ENCODE measurements at places on chromosomes 6 and 20. TPM values are rescaled to one million over a fixed set of nuclear protein-coding genes. Genes with fewer than 3 reads are reported as not detected.

The ZC3H12D gene
- total RNA-seq = 1.2 TPM

The EPHA7 gene
- total RNA-seq = 69.3 TPM

The CD83 gene
- 44.7 TPM for total RNA-seq

GRCh38 chr20:22675341-22675740, 91.0 kb upstream of the FOXA2 start:
- no peak for DNase-seq

DNA sequence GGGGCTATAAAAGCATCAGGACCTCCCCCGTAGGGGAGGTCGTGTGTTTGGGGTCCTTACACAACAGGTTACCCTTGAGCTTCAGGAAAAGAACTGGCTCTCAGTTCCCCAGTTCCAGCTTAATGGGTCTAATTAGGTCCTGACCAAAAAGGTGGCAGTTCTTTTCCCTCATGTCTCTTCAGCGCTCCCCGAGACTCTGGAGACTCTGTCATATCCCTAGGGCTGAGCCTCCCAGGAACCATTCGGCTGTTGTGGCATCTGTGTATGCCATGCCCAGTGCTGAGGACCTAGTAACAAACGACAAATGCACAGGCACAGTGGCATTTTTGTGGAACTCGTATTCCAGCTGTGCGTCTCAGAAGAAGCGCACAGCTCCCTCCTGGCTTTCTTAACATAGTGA, 14.6 kb downstream of the PRDM1 start:
- no peak for DNase-seq

DNA sequence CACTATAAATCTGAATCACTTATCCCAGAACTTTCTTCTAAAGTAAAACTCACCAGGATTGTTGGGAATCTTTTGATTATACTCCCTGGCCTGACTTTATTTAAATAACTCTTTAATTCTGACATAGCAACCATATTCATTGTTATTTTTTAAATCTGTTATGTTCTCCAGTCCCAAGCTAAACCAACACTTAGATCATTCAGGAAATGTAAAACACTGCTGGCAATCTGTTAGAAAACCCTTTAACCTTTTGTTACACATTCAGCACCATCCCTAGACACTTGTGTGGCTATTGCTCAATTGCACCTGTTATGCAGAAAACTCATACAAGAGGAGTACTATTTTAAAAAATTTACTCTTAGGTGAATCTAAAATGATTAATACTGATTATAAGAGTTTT, 101.8 kb upstream of the NHSL1 start:
- no peak for DNase-seq

DNA sequence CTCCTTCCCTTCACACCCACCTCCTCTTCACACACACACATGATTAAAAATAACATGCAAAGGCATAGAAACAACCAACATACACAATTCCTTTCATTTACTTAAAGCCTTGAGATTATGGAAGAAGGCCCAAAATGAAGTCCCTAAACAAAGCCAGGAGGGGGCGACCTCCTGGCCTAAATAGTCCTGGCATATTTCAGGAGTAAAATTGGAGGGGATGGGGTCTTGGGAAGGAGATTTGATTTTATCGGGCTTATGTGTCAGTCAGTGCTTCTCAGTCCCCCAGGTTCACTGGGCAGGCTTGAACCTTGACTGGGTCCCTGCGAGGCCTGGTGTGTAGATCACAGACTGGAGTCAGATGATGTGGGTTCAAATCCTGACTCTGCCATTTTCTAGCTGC, 266.4 kb downstream of the SAMD5 start:
- no peak for DNase-seq

DNA sequence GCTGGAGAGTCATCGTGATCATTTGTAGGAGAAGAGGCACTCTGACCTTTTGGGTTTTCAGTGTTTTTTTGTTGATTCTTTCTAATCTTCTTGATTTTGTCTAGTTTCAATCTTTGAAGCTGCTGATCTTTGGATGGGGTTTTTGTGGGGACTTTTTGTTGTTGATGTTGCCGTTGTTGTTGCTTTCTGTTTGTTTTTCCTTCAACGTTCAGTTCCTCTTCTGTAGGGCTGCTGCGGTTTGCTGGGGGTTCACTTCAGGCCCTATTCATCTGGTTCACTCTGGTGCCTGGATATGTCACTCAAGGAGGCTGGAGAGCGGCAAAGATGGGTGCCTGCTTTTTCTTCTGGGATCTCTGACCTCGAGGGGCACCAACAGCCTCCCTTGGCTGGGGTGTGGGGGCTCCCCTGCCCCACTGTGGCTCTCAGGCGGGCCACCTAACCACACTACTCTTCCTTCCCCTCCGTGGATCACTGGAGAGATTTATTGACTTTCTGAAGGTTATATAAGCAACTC, 21.5 kb upstream of the TMEM244 start:
- DNase-seq = no peak

GRCh38 chr6:164286011-164286410, 871.5 kb downstream of the QKI start:
- no peak for DNase-seq

DNA sequence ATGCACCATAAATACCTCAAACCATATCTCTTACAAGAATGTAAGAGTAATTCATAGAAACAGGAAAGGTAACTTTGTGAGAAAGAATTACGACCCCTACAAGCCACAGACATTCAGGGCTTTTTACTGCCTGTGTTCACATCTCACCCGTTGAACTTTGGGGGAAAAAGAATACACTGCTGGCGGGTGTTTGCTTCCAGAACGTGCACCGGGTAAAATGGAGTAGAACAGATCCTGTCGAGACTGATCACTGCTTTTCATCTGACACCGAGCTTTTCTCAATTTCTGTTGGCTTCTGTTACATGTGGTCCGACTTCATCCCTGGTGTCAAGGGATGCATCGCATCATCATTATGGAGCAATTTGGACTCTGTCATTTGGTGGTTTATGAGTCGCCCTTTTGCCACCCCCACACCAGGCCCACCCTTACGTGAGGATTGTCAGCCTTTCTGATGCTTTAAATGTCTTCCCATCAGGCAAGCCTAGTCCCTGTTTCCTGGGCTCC, 219.2 kb upstream of the ZFP64 start:
- DNase-seq = no peak

DNA sequence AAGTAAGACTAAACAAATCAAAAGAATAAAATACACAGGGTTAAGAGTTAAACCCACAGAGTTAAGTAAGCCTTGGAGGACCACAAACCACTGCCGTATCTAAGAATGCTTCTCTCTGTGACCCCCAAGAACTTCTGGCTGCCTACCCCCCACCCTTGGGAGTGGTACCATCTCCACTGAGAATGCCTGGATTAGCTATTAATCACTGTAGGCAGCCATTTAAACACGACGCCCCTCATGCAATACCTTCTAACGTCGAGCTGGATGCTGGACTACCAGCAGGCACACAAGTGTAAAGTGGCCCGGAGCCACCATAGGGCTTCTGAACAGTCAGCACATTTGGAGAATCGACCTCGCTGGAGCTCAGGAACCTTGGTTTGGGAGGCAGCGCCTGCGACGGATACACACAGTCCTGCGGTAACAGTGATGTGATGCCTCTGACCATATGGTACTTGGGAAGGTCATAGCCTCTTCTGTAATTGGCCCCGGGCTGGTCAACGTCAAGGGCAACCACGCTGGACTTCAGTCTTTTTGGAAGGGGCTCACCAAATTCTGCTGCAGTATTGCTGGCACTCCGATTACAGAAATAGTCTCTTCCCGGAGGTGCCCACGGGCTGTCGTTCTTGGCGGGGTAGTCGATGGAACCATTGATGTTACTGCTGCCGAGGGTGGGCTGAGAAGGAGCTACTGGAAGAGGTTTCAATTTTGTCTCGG, 18.0 kb downstream of the ZNF217 start:
- DNase-seq = no peak

GRCh38 chr20:40646813-40647212, 42.2 kb downstream of the MAFB start:
- DNase-seq = no peak

DNA sequence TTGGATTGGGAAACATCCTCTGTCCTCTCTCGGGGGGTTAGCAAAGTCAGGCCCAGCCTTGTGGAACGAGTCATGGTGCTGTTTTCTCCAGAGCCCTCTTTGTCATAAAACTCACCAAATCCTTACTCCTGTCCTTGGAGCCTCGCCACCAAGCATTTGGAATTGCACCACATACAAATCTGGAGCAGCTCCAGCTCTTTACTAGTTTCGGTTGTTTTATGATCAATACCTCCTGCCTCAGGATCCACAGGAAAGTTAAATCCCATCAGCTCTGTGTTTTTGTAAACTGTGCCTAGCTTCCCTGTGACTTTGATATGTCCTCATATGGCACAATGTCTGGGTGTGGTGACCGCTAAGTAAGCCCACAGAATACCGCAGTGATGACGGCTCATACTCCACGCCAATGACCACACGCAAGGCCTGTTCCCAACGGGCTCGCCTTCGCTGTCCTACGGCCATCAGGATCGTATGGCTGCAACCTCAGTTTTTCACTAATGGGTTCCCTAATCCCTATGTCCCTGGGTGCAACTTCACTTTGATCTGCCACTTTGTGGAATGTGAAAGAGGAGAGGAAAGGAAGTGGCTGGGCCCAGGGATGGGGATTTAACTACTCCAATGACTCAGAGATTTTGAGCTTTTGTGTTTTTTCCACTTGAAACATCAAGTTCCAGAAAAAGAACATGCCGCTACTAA, 111.3 kb upstream of the FOXQ1 start:
- DNase-seq = no peak

DNA sequence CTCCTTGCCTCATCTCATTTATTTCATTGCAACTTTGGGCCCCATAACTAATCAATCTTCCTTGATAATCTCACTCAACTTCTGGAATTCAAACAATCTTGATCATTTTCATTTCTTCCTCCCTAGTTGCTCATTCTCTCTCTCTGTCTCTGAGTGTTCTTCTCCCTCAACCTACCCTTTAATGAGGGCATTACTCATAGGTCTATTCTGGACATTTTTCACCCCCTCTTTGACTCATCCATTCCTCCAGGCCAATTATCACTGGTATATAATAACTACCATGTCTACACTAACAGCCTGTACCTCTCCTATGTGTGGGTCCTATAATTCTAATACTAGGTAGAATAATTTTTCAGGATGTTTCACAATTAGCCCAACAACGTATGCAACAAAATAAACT, 78.8 kb downstream of the COL21A1 start:
- no peak for DNase-seq

DNA sequence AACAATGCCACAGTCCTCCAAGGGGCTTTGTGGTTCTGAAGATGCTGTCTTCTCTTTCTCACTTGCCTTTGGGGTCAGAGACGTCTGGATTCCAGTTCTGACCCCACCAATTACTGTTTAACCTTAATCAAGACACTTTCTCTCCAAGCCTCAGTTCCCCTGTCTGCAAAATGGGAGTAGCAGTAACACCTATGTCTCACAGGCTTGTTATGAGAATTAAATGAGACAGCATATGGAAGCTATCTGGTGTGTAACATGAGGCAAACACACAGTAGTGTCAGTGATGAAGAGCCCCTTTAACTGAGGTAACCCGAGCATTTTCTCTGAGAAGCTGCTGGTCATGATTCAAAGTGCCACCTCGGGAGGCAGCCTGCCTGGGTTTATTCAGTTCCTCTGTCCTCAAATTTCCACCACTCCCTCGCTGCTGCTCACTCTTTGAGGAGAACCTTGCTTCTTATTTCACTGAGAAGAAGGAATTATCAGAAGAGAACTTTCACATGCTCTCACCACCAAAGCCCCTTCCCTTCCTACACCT, 11.7 kb downstream of the PPIL1 start:
- no peak for DNase-seq

- no peak for DNase-seq
These were observed 30.7 kb upstream of the TMEM14A start for GRCh38 chr6:52640170-52640569.

- DNase-seq = no peak
These were observed 285.4 kb downstream of the SYNE1 start for GRCh38 chr6:152351742-152352141.
